ENCODE measurements at places on chromosomes 16 and 17. TPM values are rescaled to one million over a fixed set of nuclear protein-coding genes. Genes with fewer than 3 reads are reported as not detected.

- DNase-seq, result no peak
These were observed 403.8 kb downstream of the SEC14L1 start for GRCh38 chr17:77544347-77545110.

Gene ACSM5
- total RNA-seq, result 2.3 TPM

Gene HS3ST3B1
- 76.9 TPM for total RNA-seq

Gene PRSS53
- total RNA-seq, result 3.2 TPM

DNA sequence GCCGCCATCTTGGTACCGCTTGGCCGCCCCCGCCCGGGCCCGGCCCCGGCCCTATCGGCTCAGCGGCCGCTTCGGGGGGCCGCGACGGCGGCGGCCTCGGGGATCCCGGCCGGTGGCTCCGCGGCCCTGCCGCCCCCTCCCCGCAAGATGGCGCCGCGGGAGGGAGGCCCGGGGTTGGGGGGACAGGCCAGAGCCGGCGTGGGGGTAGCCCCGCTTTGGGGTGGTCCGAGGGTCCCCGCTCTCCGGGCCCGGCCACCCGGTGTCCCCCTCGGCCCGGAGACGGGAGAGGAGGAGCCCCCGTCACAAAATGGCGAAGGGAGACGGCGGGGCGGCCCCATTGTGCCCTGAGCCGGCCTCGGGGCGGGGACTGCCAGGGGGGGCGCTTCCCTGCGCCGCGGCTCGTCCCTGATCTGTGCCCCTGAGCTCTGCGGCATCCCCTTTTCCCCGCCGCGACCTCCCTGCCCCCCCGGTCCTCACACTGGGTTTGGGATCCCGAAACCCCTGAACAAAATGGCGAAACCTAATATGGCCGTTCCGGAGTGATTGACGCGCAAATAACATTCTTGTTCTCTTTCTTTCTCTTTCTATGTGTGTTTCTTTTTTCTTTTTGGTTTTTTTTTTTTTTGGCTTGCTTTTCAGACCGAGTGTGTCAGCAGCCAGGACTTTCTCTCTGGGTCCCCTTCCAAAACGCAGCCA lies 986 bp downstream of the HAPSTR1 start:
- no peak for DNase-seq

DNA sequence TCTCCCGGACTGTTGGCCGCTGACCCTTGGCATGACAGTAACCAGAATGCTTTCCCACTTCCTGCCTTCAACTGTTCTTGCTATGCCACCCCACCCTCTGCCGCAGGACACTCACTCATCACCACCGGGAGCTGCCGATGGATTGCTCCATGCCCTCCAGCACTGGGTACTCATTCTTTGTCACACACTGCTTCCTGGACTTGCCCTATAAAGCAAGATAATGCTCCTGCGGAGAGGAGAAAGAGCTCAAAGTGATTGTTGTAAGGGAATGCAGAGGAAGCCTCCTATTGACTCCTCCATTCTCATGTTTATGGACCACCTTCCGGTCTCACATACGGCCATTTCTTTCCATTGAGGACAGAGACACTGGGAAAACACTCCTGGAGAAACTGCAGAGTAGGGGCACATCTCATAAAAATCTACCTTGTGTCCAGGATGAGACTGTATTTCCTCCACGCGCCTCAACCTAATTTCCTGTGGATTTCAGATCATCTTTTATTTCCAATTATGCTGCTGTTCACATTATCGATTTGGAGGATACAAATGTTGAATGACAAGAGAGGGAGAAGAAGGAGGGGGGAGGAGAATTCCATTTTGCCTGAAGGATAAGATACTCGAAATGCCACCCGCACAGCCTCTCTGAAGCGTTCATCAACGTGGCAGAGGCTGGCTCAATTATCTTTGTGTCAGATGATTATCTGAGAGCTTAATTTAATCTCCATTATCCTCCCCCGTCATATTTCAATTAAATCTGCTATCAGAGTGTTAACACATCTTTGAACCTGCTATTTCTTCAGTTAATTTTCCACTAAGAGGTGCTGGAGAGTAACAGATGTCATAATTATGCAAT lies 486.1 kb upstream of the SALL1 start:
- no peak for DNase-seq

Gene KRTAP2-1
- not detected for total RNA-seq

Gene CTRL
- total RNA-seq, result 0.91 TPM

DNA sequence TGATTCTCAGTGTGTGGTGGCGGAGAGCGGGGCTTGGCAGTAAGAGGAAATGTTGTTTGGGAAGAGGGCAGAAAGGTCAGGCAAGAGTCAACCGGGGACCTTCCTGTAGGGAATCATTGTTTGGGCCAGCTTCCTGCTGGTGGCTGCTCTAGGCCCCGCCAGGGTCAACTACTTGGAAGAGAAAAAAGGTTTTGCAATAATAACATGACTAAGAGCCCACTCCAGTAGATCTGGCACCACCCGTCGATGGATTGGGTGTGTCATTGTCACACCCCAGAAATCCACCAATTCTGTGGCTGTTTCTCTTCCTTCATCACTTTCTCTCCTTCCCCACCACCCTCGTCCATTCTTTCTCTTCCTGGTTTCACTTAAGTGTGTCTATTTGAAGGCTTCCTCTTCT lies 4.2 kb upstream of the KRT24 start:
- no peak for DNase-seq

- DNase-seq, result no peak
These were observed 87.9 kb downstream of the ABR start for GRCh38 chr17:1091900-1092299.

DNA sequence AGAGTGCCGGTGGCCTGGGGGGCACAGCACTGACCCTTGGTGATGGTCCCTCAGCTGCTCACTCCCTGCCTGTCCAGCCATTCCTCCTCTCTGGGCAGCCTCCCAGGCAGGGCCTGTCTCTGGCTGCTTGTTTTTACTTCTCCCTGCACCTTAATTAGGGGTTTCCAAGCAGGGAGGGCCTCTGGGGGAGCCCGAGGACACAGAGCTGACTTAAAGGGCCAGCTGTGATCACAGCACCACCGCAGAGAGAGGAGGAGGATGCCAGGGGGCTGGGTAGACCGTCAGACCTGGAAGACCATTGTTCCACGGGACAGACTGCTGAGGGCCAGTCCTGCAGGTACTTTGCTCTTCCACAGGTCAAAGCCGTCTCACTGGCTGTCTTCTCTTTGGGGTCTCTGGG lies 1.2 kb upstream of the DPH1 start:
- no peak for DNase-seq

- DNase-seq, result no peak
These were observed at the start of gene MILR1 for GRCh38 chr17:64448665-64449512. MILR1 (plus strand) TSS chr17:64449115; CDS start chr17:64449169, 54 bp downstream.

GRCh38 chr16:88686062-88686438 lies 257 bp downstream of the SNAI3 start:
- DNase-seq, result no peak

DNA sequence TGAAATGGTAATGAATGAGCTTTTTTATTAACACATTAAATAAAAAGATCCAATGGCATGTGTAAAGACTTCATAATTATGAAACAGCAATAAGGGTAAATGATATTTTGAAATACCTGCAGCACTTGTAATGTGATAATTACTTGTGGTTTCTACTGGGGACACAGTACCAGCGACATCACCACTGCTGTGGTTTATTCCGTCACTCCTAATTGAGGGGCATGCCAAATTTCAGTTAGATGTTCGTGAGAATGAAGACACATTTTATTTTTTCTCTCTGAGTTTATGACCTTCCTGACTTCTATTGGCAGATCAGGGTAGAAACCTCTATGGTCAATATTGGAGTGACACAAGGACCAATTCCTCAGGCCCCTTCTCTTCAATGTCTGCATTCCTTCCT lies 131.9 kb upstream of the XYLT1 start:
- no peak for DNase-seq

- DNase-seq, result no peak
These were observed 446.7 kb downstream of the HS3ST3B1 start for GRCh38 chr17:14747603-14747950.

DNA sequence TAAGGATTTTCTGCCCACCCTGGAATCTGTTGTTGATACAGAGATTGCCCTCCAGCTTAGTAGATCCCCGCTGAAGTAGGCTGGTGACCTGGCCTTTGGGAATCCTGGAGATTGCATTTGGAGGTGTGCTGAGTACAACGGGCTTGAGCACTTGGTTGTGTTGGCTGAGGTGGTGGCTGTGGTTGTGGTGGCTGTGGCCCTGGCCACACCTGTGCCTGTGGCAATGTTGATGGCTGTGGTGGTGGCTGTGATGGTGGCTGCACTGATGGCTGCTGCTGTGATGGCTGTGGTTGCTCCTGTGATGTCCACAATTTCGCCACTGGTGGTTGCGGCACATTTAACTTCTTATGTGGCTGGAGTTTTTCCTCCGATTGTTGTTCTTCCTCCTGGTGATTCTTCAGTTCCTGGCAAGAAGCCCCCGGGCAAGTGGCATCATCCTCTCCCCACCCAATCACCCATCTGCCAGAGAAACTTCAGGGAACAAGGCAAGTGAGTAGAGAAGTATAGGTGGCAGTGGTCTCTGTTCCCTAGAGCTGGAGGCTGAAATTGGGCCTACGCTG lies 4.2 kb downstream of the CCDC200 start:
- peak; percentile 70 for DNase-seq

- no peak for DNase-seq
These were observed 24.4 kb upstream of the CREBBP start for GRCh38 chr16:3904875-3905274.

Gene NPIPA2
- total RNA-seq, result 9.0 TPM

GRCh38 chr17:78048346-78049292 lies 79.9 kb downstream of the TMC6 start:
- peak; percentile 70 for DNase-seq

DNA sequence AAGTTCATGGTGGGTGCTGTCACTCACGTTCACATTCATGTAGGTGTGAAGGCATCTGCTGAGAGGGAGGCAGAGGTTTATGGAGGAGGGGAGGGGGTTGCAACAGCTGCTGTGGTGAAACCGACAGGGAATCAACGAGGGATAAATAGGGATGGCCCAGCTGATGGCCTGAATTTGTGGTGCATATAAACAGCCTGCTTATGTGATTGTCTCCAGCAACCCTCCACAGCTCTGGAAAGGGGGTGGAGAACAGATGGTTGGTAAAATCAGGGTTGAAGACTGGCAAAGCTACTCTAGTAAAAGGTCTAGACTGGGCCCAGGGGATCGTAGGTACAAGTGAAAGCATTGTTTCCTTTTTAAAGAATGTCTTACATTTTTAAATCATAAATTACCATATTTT lies 53.7 kb downstream of the IQCK start:
- DNase-seq, result peak; percentile 34

Gene MSLN
- 0.19 TPM for total RNA-seq

GRCh38 chr16:63373744-63374143 lies 1337.5 kb upstream of the CDH8 start:
- no peak for DNase-seq

GRCh38 chr16:2058872-2059271 lies 11.1 kb downstream of the TSC2 start:
- no peak for DNase-seq

DNA sequence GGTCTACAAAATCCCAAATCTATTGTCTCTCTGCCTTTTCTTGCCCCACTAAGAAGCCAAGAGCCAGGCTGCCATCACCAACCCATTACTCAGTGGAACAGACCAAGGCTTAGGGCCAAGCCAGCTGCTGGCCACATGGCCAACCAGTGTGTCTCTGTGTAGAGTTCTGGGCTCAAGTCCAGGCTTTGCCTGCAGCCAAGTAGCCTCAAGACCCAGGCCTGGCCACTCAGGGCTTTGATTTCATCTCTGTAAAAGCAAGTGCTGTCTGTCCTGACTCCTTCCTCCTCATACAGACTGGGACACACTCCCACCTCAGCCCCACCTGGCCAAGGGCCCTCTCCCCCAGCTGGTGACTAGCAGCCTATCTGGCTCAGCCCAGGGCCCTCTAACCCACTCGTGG lies 14.6 kb downstream of the SREBF1 start:
- no peak for DNase-seq

- no peak for DNase-seq
These were observed 31.0 kb downstream of the HEATR3 start for GRCh38 chr16:50096791-50097190.

Gene GPR142
- total RNA-seq, result not detected

- DNase-seq, result no peak
These were observed 1.0 kb upstream of the SLC12A4 start for GRCh38 chr16:67969254-67970039.

Gene ABCA9
- total RNA-seq, result 1.8 TPM

- DNase-seq, result no peak
These were observed 4.8 kb downstream of the RNF213 start for GRCh38 chr17:80265205-80266068.

Gene SKAP1
- not detected for total RNA-seq

GRCh38 chr17:36107660-36108059 lies 4.0 kb downstream of the CCL4 start:
- DNase-seq, result no peak

DNA sequence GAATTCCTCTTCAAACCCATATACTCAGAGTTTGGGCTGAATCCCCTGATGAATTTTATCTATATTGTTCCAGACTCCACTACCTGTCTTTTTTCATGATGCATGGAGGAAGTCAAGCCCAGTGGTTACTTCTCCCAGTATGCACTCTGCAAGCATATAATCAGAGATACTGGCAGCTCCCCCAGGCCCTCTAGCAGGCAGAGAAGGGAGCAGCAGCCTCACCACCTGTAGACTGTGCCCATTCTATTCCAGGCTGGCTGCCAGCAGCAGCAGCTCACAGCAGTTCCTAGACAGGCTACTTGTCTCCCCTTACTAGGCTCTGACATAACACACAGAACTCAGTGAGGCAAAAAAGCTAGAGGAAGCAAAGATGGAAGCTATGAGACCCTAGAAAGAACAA lies 3.4 kb downstream of the MKS1 start:
- DNase-seq, result no peak

Gene SECTM1
- total RNA-seq, result 24.1 TPM

DNA sequence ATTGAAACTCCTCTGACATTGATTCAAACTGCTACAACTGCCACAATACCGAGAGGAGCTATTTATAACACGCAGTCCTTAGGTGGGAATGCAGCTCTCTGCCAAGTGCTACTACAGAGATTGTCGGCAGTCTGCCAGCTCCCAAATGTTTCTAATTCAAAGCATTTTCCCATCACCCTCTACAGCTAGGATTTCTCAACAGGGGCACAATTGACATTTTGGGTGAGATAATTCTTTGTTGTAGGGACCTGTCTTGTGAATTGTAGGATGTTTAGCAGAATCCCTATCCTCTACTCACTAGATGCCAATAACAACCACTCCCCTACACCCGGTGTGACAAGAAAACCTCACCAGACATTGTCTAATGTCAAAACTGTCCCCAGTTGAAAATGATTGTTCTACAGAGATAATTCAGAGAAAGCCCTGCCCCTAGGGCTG lies 7.8 kb upstream of the N4BP1 start:
- no peak for DNase-seq

Gene FOXO3B
- 9.6 TPM for total RNA-seq

- no peak for DNase-seq
These were observed 16.9 kb downstream of the NARF start for GRCh38 chr17:82475458-82475857.

Measured in osteocyte (in vitro differentiated cells).